HS-27A (cell line): ENCODE measurements at places on chromosomes 2 and 18.

DNA sequence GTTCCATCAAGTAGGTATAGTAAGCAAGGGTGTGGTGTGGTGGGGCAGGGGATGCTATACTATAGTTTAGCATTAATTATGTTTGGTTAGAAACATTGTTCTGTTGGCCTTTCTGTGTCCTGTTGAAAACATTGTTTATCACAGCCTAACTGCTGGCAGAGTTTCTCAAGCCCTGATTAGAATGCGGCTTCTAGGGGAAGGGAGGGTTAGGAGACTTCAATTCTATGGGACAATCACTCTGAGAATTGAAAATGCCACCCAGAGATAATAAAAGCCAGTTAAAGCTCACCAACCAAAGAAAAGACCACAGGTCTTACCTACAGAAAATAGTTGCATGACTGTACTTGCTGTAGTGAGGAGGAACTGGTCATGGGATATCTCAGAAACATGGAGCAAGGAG lies 19.9 kb upstream of the SMCHD1 start:
- no peak for DNase-seq

DNA sequence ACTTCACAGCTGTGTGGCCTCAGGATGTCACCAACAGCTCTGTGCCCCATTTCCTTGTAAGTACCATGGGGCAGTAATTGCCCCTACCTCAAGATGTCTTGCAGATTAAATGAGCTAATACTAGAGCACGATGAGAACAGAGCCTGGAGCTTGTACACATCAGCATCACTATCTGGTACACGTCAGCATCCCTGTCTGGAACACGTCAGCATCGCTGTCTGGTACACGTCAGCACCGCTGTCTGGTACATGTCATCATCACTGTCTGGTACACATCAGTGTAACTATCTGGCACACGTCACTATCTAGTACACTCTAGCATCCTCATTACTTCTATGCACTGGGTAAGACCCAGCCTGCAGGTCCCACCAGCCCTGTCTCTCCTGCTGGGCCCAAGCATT lies 37.2 kb downstream of the AQP12A start:
- DNase-seq: no peak

DNA sequence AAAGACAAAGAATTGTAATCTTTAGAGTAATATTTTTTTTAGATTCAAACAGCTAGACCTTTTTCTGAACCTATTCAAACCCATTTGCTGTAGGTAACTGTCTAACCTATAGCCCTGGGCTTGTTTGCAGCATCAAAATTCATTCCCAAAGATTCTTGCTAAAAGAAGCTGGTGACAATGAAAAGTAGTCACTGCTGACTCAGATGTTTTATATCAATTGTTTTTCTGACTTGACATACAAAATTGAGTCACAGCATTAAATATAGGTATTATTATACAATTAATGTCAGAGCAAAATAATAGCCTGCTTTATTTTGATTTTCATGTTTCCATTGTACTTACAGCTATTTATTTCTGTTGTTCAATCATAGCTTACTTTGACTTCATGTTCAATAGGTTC lies 320.3 kb upstream of the NRP2 start:
- DNase-seq: no peak

DNA sequence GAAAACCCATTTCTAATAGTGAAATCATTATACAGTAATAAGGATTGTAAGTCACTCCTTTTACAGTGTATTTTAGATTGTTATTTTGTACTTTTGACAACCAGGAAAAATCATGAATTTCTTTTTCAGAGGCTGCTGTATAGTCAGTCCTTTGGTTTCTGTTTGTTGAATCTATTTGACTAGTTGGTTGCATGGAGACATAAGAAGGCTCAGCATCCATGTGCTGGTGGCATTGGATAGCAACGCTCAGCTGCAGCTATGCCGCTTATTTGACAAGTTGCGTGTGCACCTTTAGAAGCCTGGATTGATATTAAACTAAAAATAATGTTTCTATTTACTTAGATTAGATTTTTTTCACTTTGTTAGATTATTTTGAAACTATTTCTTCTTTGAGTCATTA lies 254.1 kb upstream of the SYT4 start:
- no peak for DNase-seq

GRCh38 chr2:122816803-122817202 lies 1061.4 kb downstream of the TSN start:
- DNase-seq: no peak

GRCh38 chr2:146734042-146734820 lies 1110.6 kb upstream of the ACVR2A start:
- peak; percentile 27 for DNase-seq

GRCh38 chr2:186518945-186519344 lies 32.9 kb downstream of the ZC3H15 start:
- DNase-seq: no peak

DNA sequence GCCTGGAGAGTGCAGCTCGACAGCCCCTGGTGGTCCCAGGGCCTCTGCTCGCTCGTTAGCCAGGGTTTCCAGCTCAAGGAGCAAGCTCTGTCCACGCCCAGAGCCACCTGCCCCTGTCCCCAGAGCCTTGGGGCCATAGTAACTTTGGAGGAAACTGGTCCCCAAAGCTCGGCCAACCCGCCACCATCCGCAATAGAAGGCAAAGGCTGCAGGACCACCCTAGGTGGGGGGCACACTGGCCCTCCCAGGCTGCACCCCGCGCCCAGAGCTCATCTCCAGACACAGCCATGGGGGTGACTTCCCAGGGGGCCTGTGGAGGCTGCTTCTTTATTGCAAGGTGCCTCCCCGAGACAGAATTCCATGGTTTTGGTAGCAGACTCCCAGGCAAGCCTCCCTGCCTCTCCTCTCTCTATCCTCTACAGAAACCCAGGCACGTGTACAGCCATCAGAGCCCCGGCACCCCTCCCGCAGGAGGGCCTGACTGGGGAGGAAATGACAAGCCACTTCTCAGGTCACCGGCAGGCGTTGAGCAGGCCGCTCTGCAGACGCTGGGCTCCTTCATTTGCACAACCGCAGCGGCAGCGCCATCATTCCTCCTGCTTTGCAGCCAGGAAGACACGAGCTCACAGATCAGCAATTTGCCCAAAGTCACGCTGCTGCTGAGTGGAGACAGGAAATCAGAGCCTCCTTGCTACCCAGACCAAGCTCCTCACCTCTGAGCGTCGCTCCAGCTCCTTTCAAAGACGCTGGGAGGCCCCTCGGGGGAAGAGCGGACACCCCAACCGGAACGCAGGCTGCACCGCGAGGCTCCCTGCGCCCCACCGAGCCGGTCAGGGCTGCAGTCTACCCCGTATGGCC lies 80.2 kb downstream of the NDUFA10 start:
- no peak for DNase-seq

DNA sequence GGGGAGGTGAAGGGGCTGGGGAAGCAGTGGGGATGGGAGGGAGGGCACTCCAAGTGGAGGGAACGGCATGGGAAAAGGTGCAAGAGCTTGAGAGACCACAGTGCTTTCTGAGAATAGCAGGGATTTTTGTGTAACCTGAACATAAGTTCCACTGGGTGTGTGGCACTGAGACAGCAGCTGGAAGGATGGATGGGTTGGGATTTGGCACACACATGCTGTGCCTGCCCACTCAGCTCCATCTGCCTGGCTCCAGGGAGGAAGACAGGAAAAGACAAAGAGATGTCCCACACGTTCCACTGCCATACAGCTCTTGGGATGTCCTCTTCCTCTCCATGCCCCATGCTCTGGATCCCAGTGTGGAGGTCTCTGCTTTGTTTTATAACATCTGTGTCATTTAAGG lies 114.1 kb upstream of the TEX51 start:
- DNase-seq: no peak

- DNase-seq: no peak
Measured at GRCh38 chr2:13413989-13414388, 697.3 kb downstream of the TRIB2 start.

DNA sequence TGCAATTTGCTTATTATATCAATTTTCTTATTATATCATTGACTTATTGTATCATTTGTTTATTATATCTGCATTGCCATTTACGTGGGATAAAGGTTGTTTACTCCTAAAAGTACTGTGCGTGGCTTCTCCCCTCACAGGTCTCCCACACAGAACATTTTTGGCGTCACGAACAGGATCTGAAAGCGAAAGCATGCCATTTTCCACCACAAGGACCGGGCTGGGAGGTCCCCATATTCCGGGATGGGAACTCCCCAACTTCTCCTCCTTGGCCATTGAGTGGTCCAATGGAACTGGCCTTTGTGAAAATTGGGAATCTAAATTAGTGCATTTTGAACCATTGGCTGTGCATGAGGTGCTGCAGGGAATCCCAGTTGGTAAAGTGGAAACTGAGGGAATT lies 4.8 kb upstream of the DSG2 start:
- no peak for DNase-seq

GRCh38 chr2:197256547-197257170 lies 53.9 kb downstream of the ANKRD44 start:
- no peak for DNase-seq

- no peak for DNase-seq
Measured at GRCh38 chr2:10876394-10876793, 35.3 kb upstream of the KCNF1 start.

DNA sequence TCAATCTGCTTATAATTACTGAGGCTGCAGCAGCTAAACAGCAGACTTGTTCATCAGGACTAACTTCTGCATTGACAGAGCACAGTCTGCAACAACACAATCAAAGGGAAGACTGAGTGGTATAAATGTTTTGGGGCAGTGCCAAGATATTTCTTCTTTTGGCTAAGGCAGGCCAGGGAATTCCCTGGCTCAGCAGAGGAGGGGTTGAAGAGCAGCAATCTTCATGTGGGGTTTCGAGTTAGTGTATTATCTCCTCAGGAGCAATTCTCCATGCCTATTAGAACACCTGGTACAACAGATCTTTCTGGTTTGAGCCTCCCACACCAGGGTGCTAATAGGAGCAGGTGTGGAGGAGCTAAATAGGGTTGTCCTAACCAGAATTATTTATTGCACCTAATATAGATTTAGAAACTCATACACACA lies 103.0 kb upstream of the STK17B start:
- no peak for DNase-seq

- no peak for DNase-seq
Measured at GRCh38 chr2:2098458-2099167, 232.5 kb downstream of the MYT1L start.

- DNase-seq: no peak
Measured at GRCh38 chr2:20106746-20107145, 55.3 kb upstream of the LAPTM4A start.

DNA sequence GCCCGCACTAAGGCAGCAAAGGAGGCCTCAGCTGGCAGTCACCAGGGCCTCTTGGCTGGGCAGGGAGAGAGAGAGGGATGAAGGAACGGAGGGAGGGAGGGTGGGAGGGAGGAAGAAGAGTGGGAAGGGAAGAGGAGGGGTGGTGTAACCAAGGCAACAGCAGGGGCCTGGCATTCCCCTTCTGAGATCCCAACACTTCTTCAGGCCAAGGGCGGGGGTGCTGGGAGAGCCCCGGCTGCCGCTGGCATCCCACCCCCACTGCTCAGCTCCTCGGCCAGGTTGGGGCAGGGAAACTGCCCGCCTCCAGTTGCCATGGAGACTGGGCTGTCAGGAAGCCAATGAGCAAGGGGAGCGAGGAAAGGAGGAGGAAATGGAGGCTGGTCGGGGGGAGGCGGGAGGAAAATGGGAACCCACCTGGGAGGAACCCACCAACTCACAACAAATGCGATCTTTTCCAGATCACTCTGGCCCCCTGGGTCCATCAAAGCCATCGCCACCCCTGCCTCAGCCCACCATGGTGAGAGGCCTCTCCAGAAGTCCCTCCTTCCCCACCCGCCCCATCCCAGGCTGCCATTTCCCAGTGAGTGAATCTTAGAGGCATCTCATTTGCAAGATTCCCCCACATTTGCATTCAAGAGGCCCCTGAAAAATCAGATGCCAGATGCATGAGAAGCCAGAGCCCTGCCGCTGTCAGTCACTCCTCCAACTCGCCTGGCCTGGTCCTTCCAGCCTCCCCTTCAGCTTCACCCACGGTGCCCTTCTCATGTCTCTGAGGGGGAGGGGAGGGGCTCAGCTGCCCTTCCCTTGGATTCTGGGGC lies 12.4 kb downstream of the SH2D6 start:
- DNase-seq: no peak

GRCh38 chr2:33488715-33489540 lies 12.5 kb downstream of the RASGRP3 start:
- no peak for DNase-seq

DNA sequence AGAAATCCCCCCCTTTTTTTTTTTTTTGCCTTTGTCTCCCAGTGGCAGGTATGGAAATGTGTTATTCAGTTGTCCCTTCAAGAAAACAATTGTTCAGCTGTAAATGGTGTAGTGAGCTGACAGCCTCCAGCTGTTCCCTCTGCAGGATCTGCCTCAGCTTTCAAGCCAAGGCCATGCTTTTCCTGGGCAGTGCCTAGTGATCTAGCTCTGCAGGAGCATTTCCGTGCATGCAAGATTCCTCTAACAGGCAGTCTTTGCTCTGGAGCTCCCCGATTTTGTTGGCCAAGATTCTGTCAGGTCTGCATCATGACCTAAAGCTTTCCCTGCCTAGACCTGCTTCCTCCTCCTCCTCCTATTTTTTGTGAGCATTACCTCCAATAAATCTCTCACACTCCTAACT lies 300.7 kb upstream of the UBE2E3 start:
- DNase-seq: no peak

DNA sequence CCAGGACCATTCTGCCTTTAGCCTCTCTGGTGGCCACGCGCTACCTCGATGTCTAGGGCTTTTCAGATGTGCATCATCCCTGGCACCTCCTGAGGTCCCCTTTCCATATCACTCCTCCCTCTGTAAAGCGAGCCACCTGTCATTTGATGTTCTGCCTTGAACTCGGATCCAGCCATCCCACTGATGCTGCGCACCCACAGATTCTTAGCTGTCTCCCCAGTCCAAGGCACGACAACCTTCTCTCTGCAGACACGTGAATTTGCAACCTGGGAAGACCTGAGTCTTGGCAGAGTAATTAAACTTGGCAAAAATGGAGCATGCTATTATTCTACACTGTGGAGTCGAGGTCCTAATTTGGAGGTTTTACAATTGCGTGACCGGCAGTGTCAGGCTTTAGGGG lies 61.9 kb downstream of the NGEF start:
- DNase-seq: no peak

- no peak for DNase-seq
Measured at GRCh38 chr2:98795891-98796676, 65.2 kb upstream of the MGAT4A start.

DNA sequence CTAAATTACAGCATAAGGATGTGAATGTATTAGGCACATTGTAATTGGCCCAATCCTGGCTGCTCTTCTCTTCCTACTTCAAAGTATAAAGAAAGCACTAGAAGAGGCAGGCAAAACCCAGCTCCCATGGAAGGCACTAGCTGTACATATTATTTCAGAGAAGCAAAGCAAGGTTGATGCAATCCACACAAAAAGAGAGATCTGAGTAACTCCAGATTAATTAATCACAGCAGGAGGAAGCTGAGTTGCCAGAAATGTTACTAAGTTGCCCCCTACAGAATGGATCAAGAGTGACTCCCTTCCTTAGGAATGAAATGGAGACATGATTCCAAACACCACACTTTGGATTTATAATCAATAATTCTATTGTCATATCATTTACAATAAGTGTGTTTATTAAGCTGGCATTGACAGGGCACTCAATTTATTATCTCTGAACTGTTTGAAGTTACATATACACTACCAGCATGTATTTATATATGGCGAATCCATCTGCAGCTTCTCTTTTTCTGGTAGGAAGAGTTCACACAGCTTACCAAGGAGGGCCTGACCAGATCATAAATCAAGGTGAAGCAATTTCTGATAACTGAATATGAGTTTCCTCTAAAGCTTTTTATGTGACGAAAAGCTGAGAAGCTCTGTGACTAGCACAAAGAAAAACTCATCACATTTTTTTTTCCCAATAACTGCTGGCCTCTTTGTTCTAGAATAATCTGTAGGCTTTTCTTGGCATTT lies 393.1 kb upstream of the LYPD1 start:
- DNase-seq: no peak

GRCh38 chr2:144946263-144946662 lies 426.3 kb upstream of the ZEB2 start:
- no peak for DNase-seq
